ENCODE measurements at places on chromosomes 6 and 20. TPM values are rescaled to one million over a fixed set of nuclear protein-coding genes. Genes with fewer than 3 reads are reported as not detected.

The BTN1A1 gene
- 0.17 TPM for polyA plus RNA-seq

The IL17A gene
- polyA plus RNA-seq = not detected

The DEFB125 gene
- polyA plus RNA-seq = not detected

The SOX18 gene
- 5.5 TPM for polyA plus RNA-seq

The CHRNA4 gene
- 9.5 TPM for polyA plus RNA-seq

The MLIP gene
- 0.48 TPM for polyA plus RNA-seq

The CRIP3 gene
- 3.3 TPM for polyA plus RNA-seq

The HMGA1 gene
- 154 TPM for polyA plus RNA-seq

The FBXO5 gene
- 27.6 TPM for polyA plus RNA-seq

The TCF19 gene
- 14.9 TPM for polyA plus RNA-seq
